ENCODE measurements at places on chromosomes 1 and 21.

DNA sequence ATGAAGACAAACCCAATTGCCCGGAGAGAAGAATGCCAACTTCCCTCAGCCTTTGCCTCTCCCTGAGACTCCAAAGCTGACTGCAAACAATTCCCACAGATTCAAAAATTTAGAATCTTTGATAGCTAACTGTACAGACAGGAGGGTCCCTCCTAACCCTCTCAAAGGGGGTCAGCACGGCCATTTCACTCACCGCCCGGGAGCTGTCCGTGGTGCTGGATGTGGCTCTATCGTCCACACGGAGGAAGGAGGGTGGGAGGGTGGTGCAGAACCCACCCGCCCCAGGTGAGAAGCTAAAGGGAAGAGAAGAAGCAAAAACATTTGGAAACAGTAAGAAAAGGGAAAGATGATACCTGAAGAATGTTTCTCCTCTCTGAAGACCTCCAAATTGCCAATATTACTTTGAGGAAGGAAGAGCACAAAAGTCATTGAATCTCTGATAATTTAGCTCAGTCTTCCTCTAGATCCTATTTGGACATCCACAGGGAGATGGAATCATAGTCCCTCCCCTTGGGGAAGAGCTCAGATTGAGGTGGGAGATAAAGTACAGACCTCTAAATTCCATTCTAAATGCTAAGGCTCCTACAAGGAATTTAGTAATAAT lies 45.6 kb downstream of the RHBG start:
- no peaks in the 10 kb centered on the region for H3K36me3 ChIP-seq
- DNase-seq = peak; percentile 41
- H3K4me3 ChIP-seq = no peak overlapping the region
- no peak overlapping the region for H3K27ac ChIP-seq
- peaks cover 17% of the 10 kb centered on the region for H3K27me3 ChIP-seq
- no peaks in the 10 kb centered on the region for H3K4me1 ChIP-seq

DNA sequence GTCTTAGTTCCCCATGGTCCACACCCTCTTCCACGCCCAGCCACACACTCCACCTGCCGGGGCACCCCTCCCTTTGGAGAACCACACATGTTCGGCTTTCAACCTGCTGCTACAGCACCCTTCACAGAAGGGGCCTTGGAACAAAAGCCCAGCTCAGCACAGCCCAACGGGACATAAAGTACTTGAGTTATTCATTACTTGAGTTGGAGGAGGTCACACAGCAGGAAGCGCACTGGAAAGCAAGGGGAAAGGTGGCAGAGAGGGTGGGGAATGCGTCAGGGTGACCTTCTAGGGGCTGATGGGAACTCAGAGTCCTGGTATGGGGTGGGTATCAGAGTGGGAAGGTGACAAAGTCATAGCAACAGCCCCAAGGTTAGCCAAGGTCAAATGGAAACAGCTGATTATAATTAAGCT lies 3.0 kb upstream of the ATP1B1 start:
- peaks cover 24% of the 10 kb centered on the region for H3K4me1 ChIP-seq
- DNase-seq = no peak
- no peaks in the 10 kb centered on the region for H3K27me3 ChIP-seq
- H3K4me3 ChIP-seq = no peak overlapping the region
- H3K27ac ChIP-seq = no peak overlapping the region

DNA sequence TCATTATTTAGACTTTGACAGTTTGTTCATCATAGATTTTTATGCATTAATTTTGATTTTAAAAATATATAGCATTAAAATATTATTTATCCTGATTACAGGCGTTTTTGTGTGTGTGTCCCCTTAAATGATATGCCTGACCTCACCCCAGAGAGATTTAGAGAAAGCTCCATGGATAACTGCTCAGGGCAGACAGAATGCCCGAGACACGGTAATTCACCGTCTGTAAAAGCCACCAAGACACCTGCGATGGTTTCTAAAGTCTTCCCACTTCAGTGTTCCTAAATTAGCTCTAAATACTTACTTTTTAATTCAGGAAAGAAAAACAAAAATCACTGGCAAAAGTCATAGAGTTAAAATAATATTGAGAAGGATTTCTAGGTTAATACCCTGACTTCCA lies 350.6 kb upstream of the RUNX1 start:
- no peak for DNase-seq
- peaks cover 44% of the 10 kb centered on the region for H3K4me1 ChIP-seq
- no peaks in the 10 kb centered on the region for H3K27me3 ChIP-seq

DNA sequence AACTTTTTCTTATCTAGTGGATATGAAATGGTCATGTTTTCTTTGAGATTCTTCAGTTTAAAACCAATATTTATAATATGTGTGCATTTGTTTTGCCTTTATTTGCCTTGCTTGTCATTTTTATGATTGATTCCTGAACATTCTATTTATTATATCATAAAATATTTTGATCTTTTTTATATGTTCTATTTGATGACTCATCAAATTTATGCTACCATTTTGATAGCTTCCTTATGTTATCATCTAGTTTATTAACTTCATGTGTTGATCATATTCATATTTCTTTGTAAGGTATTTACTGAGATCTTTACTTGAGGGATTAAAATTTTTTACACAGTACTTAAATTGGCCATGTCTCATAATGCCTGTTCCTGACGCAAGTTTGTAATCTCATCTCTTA lies 1650.0 kb downstream of the AMY1C start:
- no peak overlapping the region for H3K27ac ChIP-seq
- H3K4me3 ChIP-seq = no peak overlapping the region
- H3K4me1 ChIP-seq = no peaks in the 10 kb centered on the region

GRCh38 chr1:92901126-92901525 lies 60.1 kb downstream of the DIPK1A start:
- no peaks in the 10 kb centered on the region for H3K36me3 ChIP-seq
- no peak for DNase-seq
- no peak overlapping the region for H3K27ac ChIP-seq
- no peak overlapping the region for H3K4me3 ChIP-seq

- H3K4me1 ChIP-seq = peaks cover 35% of the 10 kb centered on the region
- no peaks in the 10 kb centered on the region for H3K27me3 ChIP-seq
- H3K27ac ChIP-seq = peak overlapping the region; percentile 78
- peak overlapping the region; percentile 96 for H3K4me3 ChIP-seq
Measured at GRCh38 chr21:32772281-32773047, 909 bp upstream of the PAXBP1 start.

DNA sequence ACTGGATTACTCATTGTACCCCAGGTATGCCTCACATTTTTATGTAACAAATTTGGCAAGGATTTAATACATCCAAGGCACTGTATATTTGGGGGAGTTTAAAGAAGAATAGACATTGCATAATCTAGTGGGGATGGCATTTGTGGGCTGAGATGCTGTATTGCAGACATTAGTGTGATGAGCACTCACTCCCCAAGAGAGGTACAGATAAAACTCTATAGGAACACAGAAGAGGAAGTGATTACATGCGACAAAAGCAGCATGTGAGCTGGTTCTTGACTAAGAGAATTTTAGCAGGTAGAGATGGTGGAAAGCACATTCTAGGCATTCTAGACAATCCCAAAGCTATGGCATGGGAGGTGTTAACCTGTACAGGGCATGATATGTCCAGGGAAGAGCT lies 24.2 kb upstream of the CDC14A start:
- no peak overlapping the region for H3K4me3 ChIP-seq
- H3K4me1 ChIP-seq = no peaks in the 10 kb centered on the region
- no peaks in the 10 kb centered on the region for H3K27me3 ChIP-seq

- DNase-seq = peak; percentile 14
- no peak overlapping the region for H3K4me3 ChIP-seq
- no peaks in the 10 kb centered on the region for H3K27me3 ChIP-seq
- peaks cover 36% of the 10 kb centered on the region for H3K36me3 ChIP-seq
- H3K27ac ChIP-seq = no peak overlapping the region
Measured at GRCh38 chr1:30976143-30976542, 67.6 kb upstream of the SDC3 start.

DNA sequence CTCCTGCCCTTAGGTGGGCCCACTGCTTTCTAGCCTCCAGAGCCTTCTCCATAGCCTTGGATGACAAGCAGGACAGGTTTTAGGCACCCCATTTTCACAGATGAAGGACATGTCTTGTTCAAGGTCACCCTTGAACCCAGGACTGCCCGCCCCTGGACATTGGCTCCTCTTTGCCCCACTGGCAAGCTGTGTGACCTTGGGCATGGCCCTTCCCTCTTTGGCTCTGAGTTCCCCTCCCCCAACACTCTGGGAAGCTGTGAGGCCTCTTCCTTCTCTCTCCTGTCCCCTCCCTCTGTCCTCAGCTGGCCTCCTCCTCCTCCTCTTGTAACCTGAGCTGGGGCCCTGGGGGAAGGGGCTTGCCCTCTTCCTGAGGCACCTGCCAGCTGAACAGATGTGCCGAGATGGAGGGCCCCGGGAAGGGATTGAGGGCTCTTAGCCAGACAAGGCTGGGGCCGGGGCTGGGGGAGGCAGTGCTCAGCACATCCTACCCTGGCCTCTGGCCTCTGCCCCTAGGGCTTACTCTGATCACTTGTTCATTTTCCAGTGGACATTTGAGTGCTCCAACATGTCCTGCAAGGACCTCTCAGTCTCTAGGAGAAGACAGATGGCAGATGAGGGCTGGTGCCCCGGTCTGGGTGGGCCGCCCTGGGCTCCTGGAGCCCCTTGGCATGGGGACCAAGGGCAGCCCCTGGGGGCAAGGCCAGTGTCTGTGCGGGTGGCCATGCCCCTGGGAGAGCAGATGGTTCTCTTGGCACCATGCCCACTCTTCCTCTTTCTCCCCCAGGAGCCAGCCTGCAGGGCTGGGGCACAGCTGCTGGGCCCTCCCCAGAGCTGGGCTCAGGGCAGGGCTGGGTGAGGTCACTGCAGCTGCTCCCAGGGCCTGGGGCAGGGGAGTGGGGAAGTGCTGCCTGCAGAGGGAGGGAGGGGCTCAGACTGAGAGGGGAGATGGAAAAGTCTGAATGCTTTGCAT lies 10.7 kb downstream of the FOXO6 start:
- H3K4me3 ChIP-seq = no peak overlapping the region
- no peak for DNase-seq
- no peak overlapping the region for H3K27ac ChIP-seq
- H3K36me3 ChIP-seq = no peaks in the 10 kb centered on the region

- H3K4me1 ChIP-seq = peaks cover 7% of the 10 kb centered on the region
- peak overlapping the region; percentile 29 for H3K27ac ChIP-seq
- no peaks in the 10 kb centered on the region for H3K27me3 ChIP-seq
- H3K36me3 ChIP-seq = no peaks in the 10 kb centered on the region
Measured at GRCh38 chr21:14602382-14602958, 56.4 kb upstream of the SAMSN1 start.

DNA sequence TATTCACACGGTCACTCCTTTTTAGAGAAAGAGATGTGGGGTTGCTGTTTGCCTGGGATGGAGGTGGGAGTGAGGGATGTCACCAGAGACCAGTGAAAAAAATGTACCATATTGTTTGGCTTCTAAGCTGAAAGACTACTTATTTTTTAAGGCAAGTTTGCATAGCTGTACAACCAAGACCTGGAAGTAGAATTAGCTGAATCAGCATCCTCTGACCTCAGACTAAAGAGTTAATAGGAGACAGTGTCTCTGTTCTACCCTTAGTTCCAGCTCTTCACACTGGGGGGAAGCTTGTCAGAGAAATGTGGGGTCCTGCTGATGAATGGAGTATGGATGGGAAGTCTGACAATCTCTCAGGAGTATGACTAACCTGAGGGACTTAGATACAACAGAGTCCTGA lies 41.6 kb downstream of the SLC9C2 start:
- H3K27ac ChIP-seq = no peak overlapping the region
- H3K36me3 ChIP-seq = no peaks in the 10 kb centered on the region
- DNase-seq = no peak
- no peak overlapping the region for H3K4me3 ChIP-seq

DNA sequence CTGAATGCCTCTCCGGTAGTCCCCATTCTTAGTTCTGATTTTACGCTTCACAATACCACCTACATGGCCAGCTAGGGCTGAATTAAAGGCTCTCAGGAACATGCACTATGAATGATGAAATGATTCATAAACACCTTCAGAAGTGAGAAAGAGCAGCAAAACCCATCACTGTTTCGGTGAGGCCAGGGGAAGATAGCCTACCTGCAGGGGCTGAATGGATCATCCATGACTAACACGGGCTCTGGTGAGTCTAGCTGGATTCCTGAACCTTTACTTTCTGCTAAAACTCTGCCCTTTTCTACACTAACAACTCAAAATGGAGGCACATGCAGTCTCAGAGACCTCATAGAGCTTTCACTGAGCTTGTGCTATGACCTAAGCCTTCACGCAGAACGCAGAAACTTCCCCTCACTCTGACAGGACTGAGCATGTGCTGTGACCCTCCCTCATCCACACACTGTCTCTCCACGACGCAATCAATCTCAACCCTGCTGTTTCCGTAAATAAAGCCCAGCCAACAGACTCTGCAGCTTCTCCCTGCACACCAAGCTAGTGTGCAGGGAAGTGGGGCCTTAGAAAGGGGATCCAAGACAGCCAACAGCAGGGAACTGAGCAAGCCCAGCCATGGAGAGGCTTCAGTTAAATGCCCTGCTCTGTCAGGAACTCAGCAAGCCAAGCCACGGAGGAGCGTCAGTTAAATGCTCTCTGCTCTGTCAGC lies 207.8 kb downstream of the SLC45A1 start:
- peak overlapping the region; percentile 89 for H3K27ac ChIP-seq
- no peaks in the 10 kb centered on the region for H3K36me3 ChIP-seq
- H3K4me1 ChIP-seq = peaks cover 43% of the 10 kb centered on the region
- H3K4me3 ChIP-seq = peak overlapping the region; percentile 78
- peak; percentile 95 for DNase-seq

- H3K27ac ChIP-seq = peak overlapping the region; percentile 50
- DNase-seq = peak; percentile 59
- no peaks in the 10 kb centered on the region for H3K27me3 ChIP-seq
- no peaks in the 10 kb centered on the region for H3K36me3 ChIP-seq
- peaks cover 38% of the 10 kb centered on the region for H3K4me1 ChIP-seq
- H3K4me3 ChIP-seq = no peak overlapping the region
Measured at GRCh38 chr1:51491166-51491981, 27.7 kb downstream of the EPS15 start.

- peaks cover 10% of the 10 kb centered on the region for H3K4me1 ChIP-seq
- DNase-seq = no peak
- no peak overlapping the region for H3K27ac ChIP-seq
- H3K36me3 ChIP-seq = peaks cover 42% of the 10 kb centered on the region
Measured at GRCh38 chr1:6233376-6233775, 2.4 kb downstream of the ICMT start.

- H3K27me3 ChIP-seq = no peaks in the 10 kb centered on the region
- DNase-seq = peak; percentile 61
- no peak overlapping the region for H3K27ac ChIP-seq
- H3K36me3 ChIP-seq = no peaks in the 10 kb centered on the region
- no peak overlapping the region for H3K4me3 ChIP-seq
Measured at GRCh38 chr1:234699795-234700665, 90.1 kb upstream of the IRF2BP2 start.

DNA sequence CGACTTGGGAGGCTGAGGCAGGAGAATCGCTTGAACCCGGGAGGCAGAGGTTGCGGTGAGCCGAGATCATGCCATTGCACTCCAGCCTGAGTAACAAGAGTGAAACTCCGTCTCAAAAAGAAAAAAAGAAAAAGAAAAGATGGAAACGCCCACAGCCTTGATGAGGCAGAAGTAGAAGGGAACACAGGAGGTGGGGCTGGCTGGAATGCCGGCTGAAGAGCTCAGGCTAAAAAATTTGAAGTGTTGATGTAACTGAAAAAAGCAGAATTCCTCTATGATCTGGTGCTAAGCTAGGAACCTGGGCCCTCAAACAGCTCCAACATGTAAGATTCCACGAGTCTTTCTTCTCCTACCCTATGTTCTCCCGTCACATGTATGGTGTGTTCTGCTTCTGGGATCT lies 53.6 kb downstream of the SLC66A1 start:
- H3K27ac ChIP-seq = no peak overlapping the region
- no peaks in the 10 kb centered on the region for H3K27me3 ChIP-seq
- peaks cover 33% of the 10 kb centered on the region for H3K4me1 ChIP-seq
- no peak overlapping the region for H3K4me3 ChIP-seq
- H3K36me3 ChIP-seq = peaks cover 6% of the 10 kb centered on the region

Data from common myeloid progenitor, CD34-positive (primary cell).